ENCODE measurements at places on chromosomes 6 and 20. TPM values are rescaled to one million over a fixed set of nuclear protein-coding genes. Genes with fewer than 3 reads are reported as not detected.

- H3K36me3 ChIP-seq = no peaks in the 10 kb centered on the region
- H3K27ac ChIP-seq = no peak overlapping the region
- peaks cover 16% of the 10 kb centered on the region for H3K27me3 ChIP-seq
- no peak for DNase-seq
- H3K4me1 ChIP-seq = peaks cover 32% of the 10 kb centered on the region
These were observed 37.9 kb downstream of the ZC3H12D start for GRCh38 chr6:149446791-149447376.

DNA sequence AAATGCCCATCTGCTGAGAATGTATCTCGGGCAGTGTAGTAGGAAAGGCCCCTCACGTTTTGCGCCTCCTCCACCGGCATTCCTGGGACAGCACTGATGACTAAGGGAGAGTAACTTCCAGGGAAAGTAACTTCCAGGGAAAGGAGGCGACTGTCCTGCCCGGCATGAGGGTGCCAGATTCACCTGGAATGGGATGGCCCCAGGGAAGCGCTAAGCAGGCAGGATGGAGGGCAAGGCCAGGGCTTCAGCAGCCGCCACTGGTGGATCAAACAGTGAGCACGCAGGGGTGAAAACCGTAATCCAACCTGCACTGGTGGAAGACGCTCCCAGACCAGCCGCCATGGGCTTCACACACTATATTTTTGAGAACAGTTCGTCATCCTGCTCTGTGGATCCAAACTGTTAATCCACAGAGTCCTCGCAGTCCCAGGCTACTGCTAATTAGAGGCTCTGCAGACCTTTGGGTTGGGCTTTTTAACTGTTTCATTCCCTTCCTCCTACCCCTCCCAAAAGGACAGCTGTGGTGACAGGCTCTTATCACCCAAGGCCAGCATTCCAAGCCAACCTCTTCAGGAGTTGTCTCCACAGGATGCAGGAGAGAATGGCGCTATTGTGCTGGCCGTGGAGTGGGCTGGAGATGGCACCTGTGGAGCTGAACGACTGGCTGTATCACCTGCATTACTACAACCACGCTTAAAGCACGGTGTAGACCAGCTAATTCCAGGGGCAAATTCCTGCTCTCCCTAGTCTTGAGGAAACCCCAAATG lies 178.9 kb downstream of the DLL1 start:
- H3K27me3 ChIP-seq = peaks cover 8% of the 10 kb centered on the region
- DNase-seq = no peak
- H3K4me1 ChIP-seq = peaks cover 5% of the 10 kb centered on the region
- H3K4me3 ChIP-seq = no peak overlapping the region
- H3K27ac ChIP-seq = no peak overlapping the region

DNA sequence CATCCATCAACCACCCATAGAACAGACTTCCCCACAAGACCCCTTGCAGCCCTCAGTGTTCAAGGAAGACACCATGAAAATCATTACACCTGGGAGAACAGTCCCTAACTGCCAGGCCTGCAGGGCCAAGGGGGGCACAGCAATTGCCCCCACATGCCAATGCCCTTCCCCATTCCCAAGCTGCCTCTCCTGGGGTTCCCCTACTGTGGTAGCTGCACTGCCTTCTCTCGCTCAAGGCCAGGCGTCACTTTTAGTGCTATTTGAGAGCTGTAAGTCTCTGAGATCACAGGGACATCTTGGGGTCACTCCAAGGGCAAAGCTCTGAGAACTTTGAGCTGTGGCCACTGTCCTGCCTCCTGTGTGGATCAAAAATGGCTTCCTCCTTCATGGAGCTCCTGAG lies 6.0 kb upstream of the ACSS1 start:
- peaks cover 77% of the 10 kb centered on the region for H3K27me3 ChIP-seq
- no peak overlapping the region for H3K27ac ChIP-seq
- H3K36me3 ChIP-seq = no peaks in the 10 kb centered on the region

DNA sequence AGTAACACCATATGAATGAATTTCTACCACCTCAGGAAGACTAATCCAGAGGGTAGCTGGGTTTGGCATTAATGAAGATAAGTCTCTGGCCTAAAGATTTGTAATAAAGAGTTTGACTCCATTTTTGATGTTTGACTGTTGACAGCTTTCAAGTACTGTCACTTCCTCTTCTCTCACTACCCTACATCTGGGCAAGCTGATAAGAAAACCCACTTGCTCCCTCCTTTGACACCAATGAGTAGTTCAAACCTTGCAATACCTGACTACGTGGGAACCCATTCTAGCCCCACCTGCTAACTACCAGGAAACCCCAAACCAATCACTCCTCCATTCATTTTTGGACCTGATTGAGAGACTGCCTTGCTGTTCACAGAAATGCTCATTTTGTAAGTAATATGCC lies 621.5 kb downstream of the TENT5A start:
- peaks cover 7% of the 10 kb centered on the region for H3K27me3 ChIP-seq
- H3K36me3 ChIP-seq = no peaks in the 10 kb centered on the region
- no peak overlapping the region for H3K4me3 ChIP-seq
- no peak for DNase-seq
- no peak overlapping the region for H3K27ac ChIP-seq

DNA sequence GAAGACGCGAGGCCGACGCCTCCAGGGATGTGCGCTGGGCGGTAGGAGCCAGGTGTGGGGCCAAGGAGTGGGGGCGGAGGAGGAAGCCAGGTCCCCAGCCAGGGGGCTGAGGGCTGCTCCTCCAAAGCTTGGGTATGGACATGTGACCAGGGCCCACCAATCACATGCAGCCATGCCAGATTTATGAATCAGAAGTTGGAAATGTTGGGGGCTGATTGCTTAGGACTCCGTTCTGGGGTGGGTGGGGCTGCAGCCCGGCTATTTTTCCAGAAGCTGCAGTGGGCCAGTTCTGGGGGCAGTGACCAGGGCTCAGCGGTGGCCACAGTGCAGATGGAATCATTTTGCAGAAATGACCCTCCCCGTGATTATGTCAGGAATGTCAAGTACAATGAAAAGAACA lies 96.0 kb downstream of the CEBPB start:
- H3K4me1 ChIP-seq = peaks cover 25% of the 10 kb centered on the region
- H3K4me3 ChIP-seq = no peak overlapping the region

DNA sequence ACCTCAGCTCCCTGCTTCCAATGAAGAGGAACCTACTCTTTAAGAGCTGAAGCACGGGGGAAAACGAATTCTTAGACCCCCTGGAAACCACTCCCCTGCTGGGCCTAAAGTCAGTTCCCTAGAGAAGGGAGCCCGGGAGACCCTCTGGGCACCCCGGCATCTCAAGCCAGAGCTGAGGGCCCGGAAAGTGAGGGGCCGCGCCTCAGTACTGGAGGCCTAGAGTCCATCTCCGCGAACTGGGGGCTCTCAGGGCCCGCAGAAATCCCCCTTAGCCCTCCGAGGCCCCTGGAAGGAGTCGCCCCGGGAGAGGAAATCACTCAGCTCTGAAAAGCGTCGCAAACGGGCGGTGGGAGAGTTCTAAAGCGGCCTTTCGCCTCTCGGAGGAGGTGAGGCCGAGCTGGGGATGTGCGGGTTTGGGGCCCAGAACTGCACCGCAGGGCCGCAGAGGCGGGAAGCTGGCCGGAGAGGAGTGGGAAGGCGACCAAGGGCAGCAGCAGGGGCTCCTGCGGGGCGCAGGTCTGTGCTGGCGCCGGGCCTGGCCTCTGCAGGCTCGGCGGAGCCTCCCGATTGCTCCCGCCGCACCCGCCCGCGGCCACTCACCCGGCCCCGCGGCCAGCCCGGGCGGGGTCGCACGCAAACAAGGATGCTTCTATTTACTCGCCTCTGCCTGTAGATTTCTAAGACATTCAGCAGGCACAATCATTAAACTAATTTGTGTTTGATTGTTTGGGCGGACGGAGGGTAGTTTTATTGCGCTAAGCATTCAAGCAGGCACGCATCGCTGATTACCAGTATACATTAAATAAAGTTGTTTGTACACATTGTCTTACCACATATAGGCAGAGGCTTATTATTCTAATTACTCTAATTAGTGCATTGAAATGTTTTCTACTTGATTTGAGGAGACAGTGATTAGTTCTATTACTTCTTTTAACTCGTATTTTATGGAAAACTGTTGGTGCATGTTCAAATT lies 9.2 kb downstream of the POU3F2 start:
- H3K27me3 ChIP-seq = peaks cover 96% of the 10 kb centered on the region
- H3K36me3 ChIP-seq = no peaks in the 10 kb centered on the region
- H3K4me3 ChIP-seq = no peak overlapping the region
- H3K27ac ChIP-seq = no peak overlapping the region
- peaks cover 15% of the 10 kb centered on the region for H3K4me1 ChIP-seq

DNA sequence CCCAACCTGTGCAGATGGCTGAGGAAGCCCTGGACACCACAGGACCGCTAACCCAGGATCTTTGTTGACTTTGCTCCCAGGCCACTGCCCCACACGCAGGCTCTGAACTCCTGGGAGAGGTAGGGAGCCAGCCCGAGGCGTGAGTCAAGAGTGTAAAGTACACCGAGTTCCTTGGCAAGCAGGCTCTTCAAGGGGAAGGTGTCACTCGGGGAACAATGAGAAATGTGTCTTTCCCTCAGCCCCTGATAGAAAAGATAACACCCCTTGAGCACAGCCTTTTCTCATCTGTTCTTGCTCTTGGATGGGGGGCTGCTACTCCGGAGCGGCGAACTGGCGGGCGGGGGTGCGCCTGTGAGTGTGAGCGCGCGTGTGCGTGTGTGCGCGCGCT lies 472 bp upstream of the EDN3 start:
- peak overlapping the region; percentile 55 for H3K4me3 ChIP-seq
- H3K36me3 ChIP-seq = no peaks in the 10 kb centered on the region
- H3K4me1 ChIP-seq = peaks cover 17% of the 10 kb centered on the region
- no peak for DNase-seq
- H3K27ac ChIP-seq = no peak overlapping the region

DNA sequence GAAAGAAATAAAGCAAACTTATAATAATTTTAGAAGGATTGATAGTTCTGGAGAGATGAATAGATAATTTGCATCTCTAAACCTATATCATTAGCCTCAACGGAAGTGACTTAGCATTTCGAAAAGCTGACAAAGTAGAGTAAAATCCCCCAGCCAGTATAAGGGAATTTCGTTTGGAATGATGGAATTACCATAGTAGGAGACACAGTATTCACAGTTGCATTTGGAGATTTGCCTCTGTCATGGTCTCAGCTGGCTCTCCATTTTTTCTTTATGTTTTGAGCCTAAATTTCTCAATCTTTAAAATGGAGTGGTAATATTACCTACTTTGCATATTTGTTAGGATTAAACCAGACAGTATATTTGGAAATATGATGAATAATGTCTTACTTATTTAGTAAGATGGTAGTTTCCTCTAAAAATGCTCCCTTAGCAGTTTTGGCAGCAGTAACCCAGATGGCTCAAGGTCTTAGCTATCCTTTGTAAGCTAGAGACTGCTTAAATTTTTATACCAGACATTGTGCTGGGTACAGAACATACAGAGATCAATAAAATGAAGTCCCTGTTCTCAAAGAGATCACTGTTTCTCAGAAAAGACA lies 58.2 kb downstream of the SMAP1 start:
- H3K4me1 ChIP-seq = peaks cover 4% of the 10 kb centered on the region
- no peak for DNase-seq
- H3K36me3 ChIP-seq = peaks cover 6% of the 10 kb centered on the region
- no peak overlapping the region for H3K27ac ChIP-seq
- no peak overlapping the region for H3K4me3 ChIP-seq
- H3K27me3 ChIP-seq = no peaks in the 10 kb centered on the region

- H3K36me3 ChIP-seq = peaks cover 19% of the 10 kb centered on the region
- no peak overlapping the region for H3K4me3 ChIP-seq
- DNase-seq = no peak
- H3K4me1 ChIP-seq = peaks cover 36% of the 10 kb centered on the region
- no peaks in the 10 kb centered on the region for H3K27me3 ChIP-seq
These were observed 247.9 kb downstream of the ZFAND3 start for GRCh38 chr6:38067263-38067980.

- peak; percentile 83 for DNase-seq
- peak overlapping the region; percentile 85 for H3K27ac ChIP-seq
- peak overlapping the region; percentile 28 for H3K4me3 ChIP-seq
- peaks cover 4% of the 10 kb centered on the region for H3K36me3 ChIP-seq
These were observed 8.8 kb downstream of the PXDC1 start for GRCh38 chr6:3742426-3743344.

The PSMB9 gene
- total RNA-seq = not detected

The SMLR1 gene
- total RNA-seq = not detected

The PARD6B gene
- total RNA-seq = 52.2 TPM

Data from mesothelial cell of epicardium (in vitro differentiated cells).